Heart right ventricle (tissue), 16 donors: ENCODE measurements at places on chromosomes 11 and 22. TPM values are rescaled to one million over a fixed set of nuclear protein-coding genes. Genes with fewer than 3 reads are reported as not detected.

- H3K27me3 ChIP-seq = no peaks in the 10 kb centered on the region
- H3K27ac ChIP-seq = no peak overlapping the region
- no peaks in the 10 kb centered on the region for H3K36me3 ChIP-seq
- no peak overlapping the region for H3K4me3 ChIP-seq
These were observed 50.9 kb downstream of the AP2A2 start for GRCh38 chr11:976431-977160.

DNA sequence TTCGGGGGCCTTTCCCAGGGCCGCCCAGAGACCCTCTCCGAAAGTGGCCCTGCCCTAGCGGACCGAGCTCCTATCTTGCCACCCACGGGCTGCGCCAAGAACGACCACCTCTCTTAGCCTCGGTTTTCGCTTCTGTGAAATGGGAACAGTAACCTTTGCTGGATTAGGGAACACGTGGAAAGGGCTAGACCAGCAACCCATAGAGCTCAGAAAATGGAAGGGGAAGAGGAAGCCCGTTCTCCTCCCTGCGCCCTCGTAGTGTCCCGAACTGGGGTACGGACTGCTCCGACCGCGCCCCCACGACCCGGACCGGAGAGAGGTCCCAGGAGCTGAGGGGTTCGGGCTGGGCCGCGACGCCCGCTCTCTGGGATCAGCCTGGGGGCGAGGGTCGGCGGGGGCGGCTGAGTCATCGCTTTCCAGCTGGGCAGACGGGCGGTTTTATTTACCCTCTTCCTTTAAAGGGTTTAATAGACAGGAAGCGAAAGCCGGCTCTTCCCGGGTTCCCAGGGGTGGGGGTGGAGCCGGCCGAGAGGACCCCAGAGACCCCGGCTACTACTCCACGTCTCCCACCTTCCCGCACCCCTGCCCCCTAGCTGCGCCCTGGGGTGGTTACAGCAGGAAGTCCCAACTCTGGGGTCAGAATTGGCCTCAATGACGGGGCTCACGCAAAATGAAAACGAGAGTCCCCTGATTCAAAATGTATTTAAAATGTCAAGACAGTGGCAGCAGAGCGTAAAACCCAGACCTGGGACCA lies 907 bp upstream of the PHLDA2 start:
- no peaks in the 10 kb centered on the region for H3K36me3 ChIP-seq
- H3K27ac ChIP-seq = no peak overlapping the region
- H3K27me3 ChIP-seq = peaks cover 39% of the 10 kb centered on the region
- H3K4me1 ChIP-seq = peaks cover 14% of the 10 kb centered on the region
- peak overlapping the region; percentile 52 for H3K4me3 ChIP-seq
- DNase-seq = peak; percentile 27

DNA sequence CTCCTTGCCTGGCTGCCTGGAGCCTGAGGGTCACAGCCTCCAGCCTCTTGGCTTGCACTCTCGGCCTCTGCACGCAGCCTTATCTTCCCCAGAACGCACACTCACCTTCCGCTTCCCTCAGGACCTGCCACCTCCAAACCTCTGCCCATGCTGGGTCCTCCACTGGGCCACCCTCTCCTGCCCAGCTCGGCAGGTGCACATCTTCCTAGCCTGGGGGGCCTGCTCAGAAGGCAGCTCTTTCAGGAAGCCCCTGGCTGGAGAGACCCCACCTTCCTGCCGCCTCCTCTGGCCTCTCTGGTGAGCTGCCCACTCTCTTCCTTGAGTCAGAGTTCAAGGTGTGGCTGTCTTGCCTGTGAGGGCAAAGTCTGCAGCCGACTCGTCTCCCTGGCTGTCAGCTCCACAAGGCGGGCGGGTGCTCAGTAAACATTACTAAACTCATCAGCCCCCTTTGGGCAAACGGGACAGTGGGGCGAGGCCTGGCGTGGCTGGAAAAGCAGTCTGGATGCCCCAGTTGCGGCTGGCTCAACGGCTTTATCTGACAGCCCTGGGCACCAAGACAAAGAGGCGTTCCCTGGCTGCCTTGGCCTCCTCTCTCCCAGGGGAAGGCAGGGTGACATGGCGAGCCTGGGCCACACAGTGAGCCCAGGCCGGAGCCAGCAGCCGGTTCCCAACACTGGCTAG lies 1.7 kb upstream of the LINC01488 start:
- H3K27ac ChIP-seq = peak overlapping the region; percentile 79
- H3K36me3 ChIP-seq = no peaks in the 10 kb centered on the region
- no peaks in the 10 kb centered on the region for H3K27me3 ChIP-seq
- peaks cover 14% of the 10 kb centered on the region for H3K4me1 ChIP-seq
- no peak overlapping the region for H3K4me3 ChIP-seq
- peak; percentile 58 for DNase-seq

- H3K36me3 ChIP-seq = no peaks in the 10 kb centered on the region
- no peaks in the 10 kb centered on the region for H3K27me3 ChIP-seq
- H3K27ac ChIP-seq = peak overlapping the region; percentile 63
- no peak overlapping the region for H3K4me3 ChIP-seq
These were observed 4.8 kb upstream of the ARHGEF12 start for GRCh38 chr11:120331301-120331996.

- H3K27ac ChIP-seq = no peak overlapping the region
- H3K27me3 ChIP-seq = no peaks in the 10 kb centered on the region
- no peak for DNase-seq
These were observed 220.0 kb downstream of the TRPC6 start for GRCh38 chr11:101363706-101364275.

DNA sequence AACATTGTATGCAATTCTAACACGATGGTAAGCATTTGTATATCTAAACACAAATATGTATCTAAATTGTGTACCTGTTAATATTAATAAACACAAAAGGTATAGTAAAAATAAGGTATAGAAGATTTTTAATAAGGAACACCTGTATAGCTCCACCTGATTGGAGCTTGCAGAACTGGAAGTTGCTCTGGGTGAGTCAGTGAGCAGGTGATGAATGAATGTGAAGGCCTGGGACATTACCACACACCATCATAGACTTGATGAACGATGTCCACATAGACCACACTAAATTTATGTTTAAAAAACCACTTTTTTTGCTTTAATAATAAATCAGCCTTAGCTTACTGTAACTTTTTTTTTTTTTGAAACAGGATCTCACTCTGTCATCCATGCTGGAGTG lies 97.6 kb upstream of the CLMP start:
- H3K4me3 ChIP-seq = no peak overlapping the region
- no peaks in the 10 kb centered on the region for H3K4me1 ChIP-seq
- peaks cover 3% of the 10 kb centered on the region for H3K27me3 ChIP-seq
- H3K36me3 ChIP-seq = no peaks in the 10 kb centered on the region

DNA sequence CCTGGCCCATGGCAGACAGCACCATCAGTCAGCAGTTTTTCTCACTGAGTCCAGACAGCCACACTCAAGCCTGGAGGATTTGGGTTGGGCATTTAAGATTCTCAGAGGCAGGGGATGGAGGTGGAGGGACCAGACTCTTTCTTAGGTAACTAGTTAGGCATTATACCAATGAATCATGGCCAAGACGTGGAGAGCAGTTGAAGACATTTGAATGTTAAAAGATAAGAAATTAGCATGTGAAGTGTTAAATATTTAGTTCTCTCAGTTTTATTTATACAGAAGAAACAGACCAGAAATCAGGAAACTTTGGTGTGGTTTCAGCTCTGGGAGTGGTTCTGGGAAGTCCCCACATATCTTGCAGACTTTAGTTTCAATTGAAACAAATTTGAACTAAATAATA lies 9.9 kb downstream of the GTF2H1 start:
- no peak for DNase-seq
- H3K27me3 ChIP-seq = no peaks in the 10 kb centered on the region
- peaks cover 25% of the 10 kb centered on the region for H3K4me1 ChIP-seq
- H3K27ac ChIP-seq = no peak overlapping the region
- no peak overlapping the region for H3K4me3 ChIP-seq
- H3K36me3 ChIP-seq = peaks cover 85% of the 10 kb centered on the region

DNA sequence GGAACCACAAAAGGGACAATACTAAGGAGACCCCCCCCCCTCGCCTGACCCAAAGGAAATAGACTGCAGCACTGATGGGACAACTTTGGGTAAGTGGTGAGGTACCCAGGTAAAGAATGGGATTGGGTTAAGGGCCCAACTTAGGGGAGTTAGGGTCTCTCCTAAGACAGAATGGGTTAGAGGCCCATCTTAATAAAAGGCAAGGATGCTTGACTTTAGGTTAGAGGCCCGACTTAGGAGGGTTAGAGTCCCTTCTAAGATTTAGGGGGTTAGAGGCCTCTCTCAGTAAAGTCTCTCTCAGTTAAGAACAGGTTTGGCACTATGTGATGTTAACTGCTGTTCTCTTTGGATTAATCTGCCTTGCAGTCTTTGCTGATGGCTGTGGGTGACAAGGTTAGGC lies 41.0 kb upstream of the DBX1 start:
- H3K27ac ChIP-seq = no peak overlapping the region
- no peaks in the 10 kb centered on the region for H3K36me3 ChIP-seq
- H3K4me3 ChIP-seq = no peak overlapping the region
- no peak for DNase-seq
- H3K4me1 ChIP-seq = no peaks in the 10 kb centered on the region
- peaks cover 28% of the 10 kb centered on the region for H3K27me3 ChIP-seq

- no peak overlapping the region for H3K4me3 ChIP-seq
- no peak overlapping the region for H3K27ac ChIP-seq
- no peaks in the 10 kb centered on the region for H3K27me3 ChIP-seq
- peaks cover 84% of the 10 kb centered on the region for H3K36me3 ChIP-seq
- no peak for DNase-seq
- no peaks in the 10 kb centered on the region for H3K4me1 ChIP-seq
These were observed 40.0 kb downstream of the SBF1 start for GRCh38 chr22:50434849-50435248.

DNA sequence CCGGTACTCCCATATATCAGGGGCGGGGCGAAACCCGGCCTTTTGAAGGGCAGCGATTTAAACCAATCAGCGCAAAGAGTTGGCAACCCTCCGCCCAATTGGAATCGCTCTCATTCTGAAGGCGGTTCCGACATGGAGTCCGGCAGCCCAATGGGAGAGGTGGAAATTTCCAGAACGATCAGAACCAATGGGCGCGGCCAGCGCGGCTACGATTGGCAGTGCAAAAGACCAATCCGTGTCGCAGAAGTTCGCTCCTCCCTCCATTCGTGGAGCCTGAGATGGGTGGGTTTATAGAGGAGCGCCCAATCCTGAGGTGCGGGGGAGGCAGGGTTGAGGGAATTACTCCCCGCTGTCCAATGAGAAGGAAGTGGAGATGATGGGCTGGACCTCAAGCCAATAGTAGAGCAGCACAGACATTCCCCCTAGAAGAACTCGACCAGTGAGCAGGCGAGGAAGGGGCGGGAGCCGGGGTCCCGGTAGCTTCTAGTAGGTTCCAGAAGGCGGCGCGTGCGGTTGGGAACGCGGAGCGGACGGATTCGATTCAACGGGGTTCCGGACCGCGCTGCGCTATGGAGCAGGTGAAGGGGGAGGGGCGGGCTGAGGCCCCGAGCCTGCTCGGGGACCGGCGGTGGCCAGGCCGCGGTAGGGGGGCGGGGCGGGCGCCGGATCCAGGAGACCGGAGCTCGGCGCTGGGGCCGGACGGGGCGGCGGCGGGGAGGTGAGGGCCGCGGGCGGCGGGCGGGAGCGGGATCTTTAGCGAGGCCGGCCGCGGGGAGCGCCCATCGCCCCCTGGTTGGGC lies at the start of gene STIP1:
Gene STIP1, plus strand, starts transcription at position 479 of the 799 bp plus-strand sequence. Its CDS starts 91 bp downstream, at position 570.
- H3K4me3 ChIP-seq = no peak within 1 kb of the TSS
- no peaks in the 10 kb centered on the region for H3K27me3 ChIP-seq
- DNase-seq = peak; percentile 100
- H3K36me3 ChIP-seq = peaks cover 24% of the 10 kb centered on the region
- H3K4me1 ChIP-seq = peaks cover 12% of the 10 kb centered on the region
- peak within 1 kb of the TSS; percentile 95 for H3K27ac ChIP-seq

GRCh38 chr22:44261164-44261860 lies 51.4 kb downstream of the SHISAL1 start:
- H3K36me3 ChIP-seq = no peaks in the 10 kb centered on the region

GRCh38 chr11:36090356-36091109 lies 146.7 kb downstream of the LDLRAD3 start:
- no peak for DNase-seq
- H3K27me3 ChIP-seq = peaks cover 9% of the 10 kb centered on the region
- no peak overlapping the region for H3K27ac ChIP-seq
- no peaks in the 10 kb centered on the region for H3K36me3 ChIP-seq

DNA sequence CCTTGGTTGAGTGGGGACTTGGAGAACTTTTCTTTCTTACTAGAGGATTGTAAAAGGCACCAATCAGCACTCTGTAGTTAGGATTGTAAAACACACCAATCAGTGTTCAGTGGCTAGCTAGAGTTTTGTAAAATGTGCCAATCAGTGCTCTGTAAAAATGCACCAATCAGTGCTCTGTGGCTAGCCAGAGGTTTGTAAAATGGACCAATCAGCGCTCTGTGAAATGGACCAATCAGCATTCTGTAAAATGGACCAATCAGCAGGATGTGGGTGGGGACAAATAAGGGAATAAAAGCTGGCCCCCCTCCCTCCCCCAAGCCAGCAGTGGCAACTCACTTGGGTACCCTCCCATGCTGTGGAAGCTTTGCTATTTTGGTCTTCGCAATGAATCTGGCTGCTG lies 5.5 kb upstream of the DRG1 start:
- no peaks in the 10 kb centered on the region for H3K27me3 ChIP-seq
- H3K4me3 ChIP-seq = no peak overlapping the region
- no peak overlapping the region for H3K27ac ChIP-seq
- DNase-seq = no peak
- H3K4me1 ChIP-seq = peaks cover 3% of the 10 kb centered on the region

DNA sequence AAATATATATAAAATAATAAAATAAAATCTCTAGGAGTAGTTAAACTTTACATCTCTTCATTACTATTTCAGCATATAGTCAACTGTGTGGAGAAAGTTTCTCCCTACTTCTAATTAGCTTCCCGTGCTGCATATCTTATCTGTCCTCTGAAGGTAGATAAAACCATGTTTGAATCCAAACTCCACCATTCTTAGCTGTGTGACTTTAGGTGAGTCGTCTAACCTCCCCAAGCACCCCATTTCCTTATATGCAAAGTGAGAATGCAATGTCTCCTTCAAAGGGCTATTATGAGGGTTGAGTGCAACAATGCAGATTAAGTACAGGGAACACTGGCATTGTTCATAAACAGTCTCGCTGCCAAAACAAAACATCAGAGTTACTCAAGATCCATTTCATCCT lies 80.8 kb upstream of the DRD2 start:
- no peak for DNase-seq
- no peak overlapping the region for H3K4me3 ChIP-seq
- no peaks in the 10 kb centered on the region for H3K4me1 ChIP-seq
- H3K27me3 ChIP-seq = no peaks in the 10 kb centered on the region
- H3K36me3 ChIP-seq = no peaks in the 10 kb centered on the region

OR2AG1 gene
- not detected for total RNA-seq

UPB1 gene
- total RNA-seq = 0.74 TPM
